ENCODE measurements at places on chromosomes 7 and 10.

DNA sequence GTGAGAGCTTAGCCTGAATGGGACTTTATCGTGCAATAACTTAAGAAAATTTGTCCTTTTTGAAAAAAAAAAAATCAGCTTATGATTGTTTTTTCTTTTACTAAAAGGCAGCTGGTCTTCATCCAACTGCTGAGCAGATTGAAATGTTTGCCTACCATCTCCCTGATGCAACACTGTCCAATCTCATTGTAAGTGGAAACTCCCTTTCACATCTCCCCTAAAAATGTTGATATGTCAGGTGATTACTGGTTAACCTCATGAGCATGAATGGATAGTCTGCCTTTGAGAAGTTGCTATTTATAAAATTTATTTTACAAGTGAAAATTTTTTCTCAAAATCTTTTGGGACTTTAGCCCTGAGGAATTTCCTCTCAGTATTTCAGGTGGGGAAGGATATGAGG lies 17.8 kb upstream of the HKDC1 start:
- DNase-seq: no peak

- no peak for DNase-seq
Measured at GRCh38 chr7:129807863-129808262, 144.9 kb downstream of the UBE2H start.

- peak; percentile 53 for DNase-seq
Measured at GRCh38 chr7:114922026-114922651, at the start of gene MDFIC. TSS of gene MDFIC (plus strand) at chr7:114922094. CDS start at chr7:114923034, 940 bp downstream.

- DNase-seq: no peak
Measured at GRCh38 chr10:35690534-35690933, 48.4 kb upstream of the FZD8 start.

- no peak for DNase-seq
Measured at GRCh38 chr7:37598824-37599223, 84.7 kb upstream of the GPR141 start.

DNA sequence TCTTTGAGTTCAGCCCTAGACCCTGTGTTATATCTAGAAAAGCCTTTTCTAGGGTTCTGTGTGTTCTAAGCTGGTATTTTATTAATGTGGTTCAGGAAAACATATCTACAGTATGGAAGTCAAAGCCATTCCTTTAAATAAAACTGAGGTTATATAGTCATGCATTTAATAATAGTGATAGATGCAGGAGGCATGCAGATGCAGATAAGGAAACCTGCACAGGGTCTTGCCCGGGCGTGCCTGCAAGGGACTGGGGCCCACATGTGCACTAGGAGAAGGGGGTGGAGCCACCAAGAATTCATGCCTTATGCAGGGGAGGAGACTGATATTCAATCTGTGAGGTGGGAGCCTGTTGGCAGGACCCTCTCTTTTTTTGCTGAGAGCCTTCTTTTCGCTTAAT lies 171.5 kb downstream of the PRPF18 start:
- no peak for DNase-seq

- no peak for DNase-seq
Measured at GRCh38 chr10:131311661-131312477, at the start of gene TCERG1L. TSS of gene TCERG1L (minus strand) at chr10:131311721. CDS start at chr10:131311635, 86 bp downstream.

DNA sequence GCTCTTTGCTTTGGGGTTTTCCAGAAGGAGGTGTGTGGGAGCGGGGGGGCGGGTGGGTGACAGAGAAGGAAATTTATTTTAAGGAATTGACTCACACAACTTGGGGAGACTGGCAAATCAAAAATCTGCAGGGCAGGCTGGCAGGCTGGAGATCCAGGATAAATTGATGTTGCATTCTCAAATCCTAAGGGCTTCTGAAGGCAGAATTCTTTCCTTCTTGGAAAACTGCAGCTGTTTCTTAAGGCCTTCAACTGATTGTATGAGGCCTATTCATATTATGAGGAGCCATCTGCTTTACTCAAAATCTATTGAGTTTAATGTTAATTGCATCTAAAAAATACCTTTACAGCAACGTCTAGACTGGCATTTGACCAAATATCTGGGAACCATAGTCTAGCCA lies 1528.8 kb upstream of the LRRTM3 start:
- no peak for DNase-seq

DNA sequence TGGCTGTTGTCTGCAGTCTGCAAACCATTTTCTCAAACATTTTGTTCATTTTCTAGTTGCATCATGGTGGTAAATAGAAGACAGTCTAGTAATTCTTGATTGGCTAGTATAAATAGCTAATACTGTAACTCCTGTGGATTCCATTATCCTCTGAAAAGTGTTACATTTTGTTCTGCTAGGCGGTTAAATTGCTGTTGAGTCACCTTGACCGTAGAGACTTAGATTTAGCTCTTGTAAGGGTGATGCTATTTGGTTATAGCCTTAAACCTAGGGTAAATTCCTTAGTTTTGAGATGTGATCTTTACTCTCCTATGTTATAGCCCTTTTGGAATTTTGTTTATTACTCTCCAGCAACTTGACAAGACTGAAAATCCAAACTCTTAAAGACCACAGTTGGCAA lies 58.8 kb downstream of the SHOC2 start:
- no peak for DNase-seq

DNA sequence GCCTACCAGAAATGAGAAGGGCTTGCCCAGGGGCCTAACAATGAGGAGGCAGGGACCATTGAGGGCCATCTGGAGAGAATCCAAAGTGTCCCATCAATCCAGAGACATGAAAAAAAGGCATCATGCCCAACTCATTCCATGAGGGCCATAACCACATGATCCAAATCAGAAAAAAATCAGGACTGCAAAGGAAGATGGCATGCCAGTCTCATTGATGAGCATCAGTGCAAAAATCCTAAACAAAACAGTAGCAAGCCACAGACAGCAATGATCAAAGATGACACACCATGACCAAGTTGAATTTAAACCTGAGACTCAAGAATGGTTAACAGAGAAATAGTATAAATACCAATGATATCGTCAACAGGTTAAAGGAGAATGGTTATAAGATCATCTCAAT lies 7.0 kb upstream of the CYP3A4 start:
- DNase-seq: no peak

- DNase-seq: no peak
Measured at GRCh38 chr7:112723416-112723815, 66.8 kb downstream of the TMEM168 start.

- no peak for DNase-seq
Measured at GRCh38 chr10:96411716-96412320, 53.0 kb upstream of the OPALIN start.

GRCh38 chr7:157702311-157703023 lies 365.7 kb downstream of the DNAJB6 start:
- DNase-seq: no peak

DNA sequence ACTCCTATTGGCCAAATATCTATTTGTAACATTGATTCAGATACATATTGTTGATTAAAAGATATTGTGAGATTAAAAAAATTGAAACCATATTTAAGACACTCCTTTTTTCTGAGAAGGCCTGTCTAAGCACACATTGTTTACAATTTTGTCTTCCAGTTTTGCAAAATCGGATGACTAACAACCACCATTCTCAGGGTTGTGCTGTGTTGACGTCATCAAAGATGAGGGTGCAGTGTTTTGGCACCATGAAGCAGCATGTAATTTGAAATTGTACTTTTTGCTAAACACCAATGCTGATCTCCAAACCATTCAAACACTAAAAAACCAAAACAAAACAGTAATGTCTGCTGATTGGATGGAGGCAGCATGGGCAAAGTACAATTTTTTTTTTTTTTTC lies 7.4 kb downstream of the CREB5 start:
- DNase-seq: no peak

- DNase-seq: no peak
Measured at GRCh38 chr7:31000161-31000693, 36.5 kb downstream of the GHRHR start.

DNA sequence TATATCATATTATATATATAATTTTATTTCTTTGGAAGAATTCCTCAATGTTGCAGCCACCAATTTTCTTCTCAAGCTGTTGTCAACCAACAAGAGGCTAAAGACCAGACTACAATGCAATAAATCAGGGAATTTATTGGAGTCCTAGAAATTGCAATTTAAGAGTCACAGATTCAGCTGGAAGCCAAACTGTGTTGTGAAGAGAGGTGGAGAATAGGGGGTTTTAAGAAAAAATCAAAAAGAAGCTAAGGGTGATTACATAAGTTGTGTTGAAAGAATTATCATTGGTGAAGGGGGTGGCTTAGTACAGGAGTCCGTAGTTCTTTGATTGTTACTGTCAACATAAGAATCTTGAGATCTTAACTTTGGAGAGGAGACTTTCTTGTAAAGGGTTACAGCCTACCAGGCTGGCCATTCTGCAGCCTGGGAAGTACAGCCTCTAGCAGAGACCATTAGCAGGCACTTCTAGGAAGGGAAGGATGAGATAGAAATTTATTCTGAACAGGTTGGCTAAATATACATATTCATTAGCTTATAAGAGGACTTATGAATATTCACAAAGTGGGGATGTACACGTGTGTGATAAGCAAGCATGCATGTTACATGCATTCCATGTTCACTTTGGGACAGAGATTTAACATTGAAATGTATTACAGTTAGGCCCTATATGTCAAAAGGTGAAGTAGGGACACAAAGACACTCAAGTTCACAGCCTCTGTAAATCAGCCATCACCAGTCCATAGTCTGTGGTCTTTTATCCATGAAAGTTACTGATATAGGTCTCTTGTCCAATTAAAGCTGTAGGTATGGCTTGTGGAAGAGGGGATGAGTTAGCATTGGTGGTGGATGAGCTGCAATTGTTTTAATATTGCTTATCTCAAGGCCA lies 8.3 kb upstream of the TMEM168 start:
- DNase-seq: peak; percentile 10

DNA sequence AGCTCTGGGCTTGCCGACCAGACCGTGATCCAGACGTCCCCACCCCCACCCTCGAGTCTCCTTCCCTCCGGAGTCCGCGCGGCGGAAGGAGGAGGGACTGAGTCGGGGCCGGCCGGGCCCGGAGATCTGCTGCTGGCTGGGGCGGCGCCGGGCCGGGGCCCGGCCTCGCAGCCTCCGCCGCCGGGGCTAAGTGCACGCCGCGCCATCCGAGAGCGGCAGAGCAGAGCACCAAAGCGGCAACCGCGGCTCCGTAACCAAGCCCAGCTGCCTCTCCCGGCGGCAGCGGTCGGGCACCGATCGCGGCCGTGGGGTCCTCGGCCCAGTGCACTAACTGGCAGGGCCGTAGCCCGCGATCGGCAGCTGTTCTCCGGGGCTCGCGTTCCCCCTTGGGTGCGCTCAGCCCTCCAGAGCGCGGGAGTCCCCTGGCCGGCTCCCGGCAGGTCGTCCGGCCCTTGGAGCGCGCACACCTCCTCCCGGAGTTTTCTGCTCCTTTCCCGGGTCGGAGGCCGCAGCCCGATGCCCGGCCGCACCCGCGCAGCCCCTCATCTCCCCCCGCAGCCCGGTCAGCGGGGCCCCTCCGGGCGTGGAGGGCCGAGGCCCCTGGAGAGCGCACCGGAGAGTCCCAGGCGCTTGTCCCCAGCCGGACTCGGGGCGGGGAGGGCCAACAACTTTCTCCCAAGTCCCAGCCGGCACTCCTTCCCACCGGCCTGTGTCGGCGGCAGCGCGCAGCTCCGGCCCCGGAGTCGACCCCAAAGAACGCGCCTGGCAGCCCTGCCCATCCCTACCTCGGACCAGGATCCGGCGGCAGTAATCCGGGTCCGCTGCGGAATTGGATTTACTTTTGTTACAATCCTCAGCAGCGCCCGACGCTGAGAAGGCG lies 799 bp downstream of the VAX1 start:
- no peak for DNase-seq
